ENCODE measurements at places on chromosomes 6 and 20. TPM values are rescaled to one million over a fixed set of nuclear protein-coding genes. Genes with fewer than 3 reads are reported as not detected.

DNA sequence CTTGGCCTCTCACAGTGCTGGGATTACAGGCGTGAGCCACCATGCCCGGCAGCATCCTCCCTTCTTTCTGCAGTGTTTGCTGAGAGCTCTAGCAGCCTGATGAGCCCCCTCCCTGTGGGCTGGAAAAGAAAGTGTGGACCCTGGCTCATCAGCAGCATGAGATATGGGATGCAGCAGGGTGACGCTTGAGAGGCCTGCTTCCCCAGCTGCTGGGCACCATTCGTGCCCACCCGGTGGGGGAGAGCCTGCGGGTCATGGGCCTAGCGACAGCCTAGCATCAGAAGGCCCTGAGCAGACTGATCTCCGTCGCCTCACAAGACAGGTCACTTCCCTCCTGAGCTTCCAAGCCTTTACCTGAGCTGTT is 16.0 kb upstream of the CCDC167 start:
- DNase-seq = no peak

- DNase-seq = peak; percentile 33
Observed at GRCh38 chr6:56691814-56692213, 49.1 kb upstream of the DST start.

GRCh38 chr6:49269190-49269589 is 193.9 kb downstream of the MMUT start:
- DNase-seq = no peak

DNA sequence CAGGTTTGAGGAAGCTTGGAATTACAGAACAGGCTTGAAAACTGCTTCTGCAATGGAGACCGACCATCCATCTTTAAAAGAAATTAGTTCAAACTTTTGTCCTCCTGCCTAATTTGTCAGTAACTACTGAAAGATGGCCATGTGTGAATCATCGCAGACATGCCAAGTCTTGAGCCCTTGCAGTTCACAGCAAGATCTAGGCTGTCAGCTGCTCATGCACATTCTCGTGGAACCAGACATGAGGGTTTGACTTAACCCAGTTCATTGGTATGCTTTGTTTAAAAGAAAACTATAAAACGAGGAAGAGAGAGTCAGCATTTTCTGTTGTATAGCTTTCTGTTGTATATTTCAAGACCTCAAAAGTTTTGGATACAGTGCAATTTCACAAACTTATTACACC is 74.0 kb upstream of the SAMD5 start:
- DNase-seq = peak; percentile 87

ZBTB12 gene
- 1.9 TPM for total RNA-seq

DNA sequence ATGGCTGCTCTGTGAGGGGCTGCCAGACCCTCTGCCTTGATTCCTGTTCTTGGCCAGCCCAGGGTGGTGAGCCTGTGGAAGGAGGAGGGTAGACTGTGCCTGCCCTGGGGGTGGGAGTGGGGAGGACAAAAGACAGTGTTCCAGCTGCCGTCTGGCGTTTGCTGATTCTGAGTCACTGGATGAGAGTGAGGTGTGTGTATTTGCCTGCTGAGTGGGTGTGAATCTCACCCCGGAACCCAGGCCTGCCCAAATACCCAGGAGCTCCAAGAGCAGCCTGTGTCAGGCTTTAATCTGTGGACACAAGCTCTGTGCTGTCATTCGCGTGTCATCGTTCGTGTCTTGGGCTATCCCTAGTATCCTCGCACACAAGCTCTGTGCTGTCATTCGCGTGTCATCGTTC is 2.6 kb upstream of the LKAAEAR1 start:
- no peak for DNase-seq

DNA sequence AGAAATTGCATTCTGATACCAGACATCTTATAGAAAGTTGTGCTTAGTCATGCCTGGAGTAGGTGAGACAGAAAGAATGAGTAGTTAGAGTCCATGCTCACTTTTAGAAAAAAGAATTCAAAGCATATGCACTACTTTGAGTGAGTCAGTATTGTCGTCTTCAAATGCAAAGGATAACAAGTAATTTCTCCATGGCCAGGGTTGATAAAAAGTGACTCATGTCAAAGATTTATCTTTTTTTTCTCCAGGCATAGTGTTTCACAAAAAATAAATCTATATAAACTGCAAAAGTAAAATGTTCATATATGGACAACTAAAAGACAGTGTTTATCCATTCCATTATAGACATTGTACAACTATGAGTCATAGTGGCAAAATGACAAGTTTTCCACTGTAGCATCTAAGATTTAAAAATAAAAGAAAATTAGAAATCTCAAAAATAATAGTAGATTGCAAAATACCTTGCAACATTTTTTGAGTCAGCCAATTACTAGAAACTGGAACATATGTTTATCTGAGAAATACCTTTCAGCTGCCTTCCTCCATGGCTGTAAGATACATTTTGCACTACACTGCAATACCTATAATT is 329.6 kb downstream of the GRIK2 start:
- DNase-seq = peak; percentile 67

RAMACL gene
- 13.2 TPM for total RNA-seq

DNA sequence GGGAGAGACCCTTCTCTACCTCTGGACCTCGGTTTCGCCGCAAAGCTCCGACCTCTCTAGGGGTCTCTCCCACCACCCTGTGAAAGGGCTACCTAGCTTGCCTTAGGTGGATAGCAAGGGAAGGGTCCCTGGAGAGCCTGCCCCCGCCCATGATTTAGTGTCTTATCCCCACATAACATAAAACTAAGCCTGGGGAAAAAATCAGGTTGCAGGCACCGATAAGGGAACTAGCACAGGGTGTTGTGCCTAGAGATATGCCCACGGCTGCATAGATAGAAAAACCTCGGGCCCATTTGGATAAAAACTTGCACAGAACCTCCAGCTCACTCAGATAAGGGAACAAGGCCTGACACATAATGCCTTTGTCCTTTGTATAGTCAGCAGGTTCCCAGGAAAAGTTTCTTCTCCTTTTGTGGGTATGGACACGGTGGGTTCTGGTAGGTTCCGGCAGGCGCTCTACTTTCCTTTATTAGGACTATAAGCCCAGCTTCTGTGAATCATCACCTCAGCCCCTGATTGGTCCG is 846 bp downstream of the ZSCAN31 start:
- no peak for DNase-seq

DNA sequence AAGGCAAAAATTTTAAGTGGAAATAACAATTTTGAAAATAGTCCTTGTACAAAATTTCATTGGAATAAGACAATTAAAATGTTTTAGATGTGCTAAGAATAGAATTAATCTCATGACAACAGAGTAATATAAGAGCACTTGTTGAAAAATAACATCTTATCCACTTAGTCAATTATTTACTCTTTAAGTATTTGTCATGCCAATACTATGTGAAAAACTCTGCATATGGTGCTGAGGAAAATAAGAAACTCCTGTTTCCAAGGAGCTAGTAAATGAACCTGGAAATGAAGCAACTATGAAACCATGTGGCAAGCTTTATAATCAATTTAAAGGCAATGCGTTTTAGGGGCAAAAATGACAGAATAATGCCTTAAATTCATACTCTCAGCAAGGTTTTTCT is 42.7 kb upstream of the HCRTR2 start:
- DNase-seq = no peak

GRCh38 chr6:70423189-70424134 is 10.2 kb downstream of the FAM135A start:
- no peak for DNase-seq

DNA sequence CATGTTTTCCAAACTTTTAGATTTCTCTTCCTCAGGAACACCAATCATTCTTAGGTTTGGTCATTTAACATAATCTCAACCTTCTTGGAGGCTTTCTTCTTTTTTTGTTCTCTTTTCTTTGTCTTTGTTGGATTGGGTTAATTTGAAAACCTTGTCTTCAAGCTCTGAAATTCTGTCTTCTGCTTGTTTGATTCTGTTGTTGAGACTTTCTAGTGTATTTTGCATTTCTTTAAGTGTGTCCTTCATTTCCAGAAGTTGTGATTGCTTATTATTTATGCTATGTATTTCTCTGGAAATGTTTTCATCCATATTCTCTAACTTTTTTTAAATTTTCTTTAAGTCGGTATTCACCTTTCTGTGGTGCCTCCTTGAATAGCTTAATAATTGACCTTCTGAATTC is 42.2 kb downstream of the STMND1 start:
- DNase-seq = no peak

DNA sequence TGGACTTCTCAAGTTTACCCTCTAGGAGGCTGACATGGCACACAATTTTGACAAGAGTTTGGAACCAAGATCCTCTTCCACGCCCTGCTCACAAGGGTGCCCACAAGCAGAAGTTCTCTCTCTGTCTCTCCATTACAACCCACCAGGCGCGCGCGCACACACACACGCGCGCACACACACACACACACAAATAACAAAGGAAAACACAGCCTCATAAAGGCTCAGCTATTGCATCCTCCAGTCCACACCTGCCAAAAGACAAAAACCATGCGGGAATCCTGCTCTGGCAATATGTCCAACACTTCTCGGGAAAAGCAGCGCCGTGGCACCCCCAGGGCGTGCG is 870 bp downstream of the PAK5 start:
- DNase-seq = no peak

DNA sequence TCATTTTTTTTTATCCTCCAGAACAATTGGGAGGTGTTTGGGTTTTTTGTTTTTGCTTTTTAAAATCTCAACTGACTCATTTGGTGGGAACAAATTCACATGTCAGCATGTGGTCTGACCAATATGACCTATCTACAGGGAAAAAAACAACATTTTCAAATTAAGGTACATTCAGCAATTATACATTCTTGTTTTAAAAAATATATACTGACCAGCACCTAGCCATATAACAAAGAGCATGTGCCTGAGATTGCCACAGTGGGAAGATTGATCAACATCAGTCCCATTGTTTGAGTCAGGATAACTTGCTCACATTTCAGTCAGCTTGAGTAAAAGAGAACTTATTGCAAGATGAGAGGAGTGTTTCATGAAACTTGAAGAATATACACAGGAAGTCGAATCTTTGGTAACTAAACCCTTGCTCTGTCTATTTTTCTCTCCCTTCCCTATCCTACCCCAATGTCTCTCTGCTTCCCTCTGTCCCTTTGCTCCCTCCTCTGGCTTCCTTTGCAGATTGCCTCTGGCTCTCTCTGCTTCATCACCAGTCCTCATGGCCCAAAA is 163.2 kb upstream of the TAB2 start:
- DNase-seq = no peak

- DNase-seq = no peak
Observed at GRCh38 chr20:62002882-62003480, 62.7 kb downstream of the TAF4 start.

- peak; percentile 49 for DNase-seq
Observed at GRCh38 chr6:149451376-149452036, 33.3 kb downstream of the ZC3H12D start.

DNA sequence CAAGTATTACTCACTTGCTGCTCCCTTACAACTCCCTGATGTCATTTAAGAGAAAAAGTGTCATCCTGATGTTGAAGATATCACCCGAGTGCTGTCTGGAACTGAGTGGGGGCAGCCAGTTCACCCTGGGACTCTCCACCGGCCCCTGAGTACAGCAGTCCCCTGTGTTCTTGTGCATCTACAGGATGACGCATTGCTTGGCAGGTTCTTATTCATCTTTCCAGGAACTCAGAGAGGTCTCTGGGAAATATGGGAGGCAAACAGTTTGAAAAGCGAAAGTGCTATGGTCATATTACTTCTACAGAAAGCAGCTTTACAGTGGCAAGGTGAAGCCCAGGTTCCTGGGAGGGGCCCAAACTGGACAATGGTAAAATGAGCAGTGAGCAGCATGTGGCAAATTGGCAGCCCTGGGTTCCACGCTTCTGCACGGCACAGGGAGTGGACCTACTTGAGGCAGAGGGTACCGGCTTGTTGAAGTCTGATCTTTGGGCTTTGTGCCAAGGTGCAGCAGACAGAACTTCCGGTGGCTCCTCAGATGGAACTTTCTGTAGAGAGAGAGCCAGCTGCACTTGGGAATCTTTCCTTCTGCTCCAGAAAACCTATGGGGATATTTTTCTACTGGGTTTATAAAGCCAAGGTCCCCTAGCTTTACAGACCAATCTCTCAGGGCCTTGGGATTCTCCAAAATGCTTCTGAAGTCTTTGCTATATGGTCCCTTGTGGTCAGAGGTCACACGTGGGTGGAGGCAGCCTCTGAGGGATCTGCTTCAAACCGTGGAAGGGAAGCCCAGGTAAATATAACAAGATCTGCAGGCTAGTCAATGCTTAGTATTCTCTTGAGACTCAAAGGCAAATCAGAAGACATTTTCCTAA is 128.3 kb downstream of the MAP3K7 start:
- no peak for DNase-seq

GRCh38 chr6:170434117-170434820 is 118.8 kb downstream of the PSMB1 start:
- no peak for DNase-seq

GRCh38 chr6:41722969-41723529 is 12.4 kb downstream of the TFEB start:
- no peak for DNase-seq
